ENCODE measurements at places on chromosomes 12 and 14. TPM values are rescaled to one million over a fixed set of nuclear protein-coding genes. Genes with fewer than 3 reads are reported as not detected.

- no peak for DNase-seq
Observed at GRCh38 chr14:73369428-73369827, 88.9 kb downstream of the NUMB start.

DNA sequence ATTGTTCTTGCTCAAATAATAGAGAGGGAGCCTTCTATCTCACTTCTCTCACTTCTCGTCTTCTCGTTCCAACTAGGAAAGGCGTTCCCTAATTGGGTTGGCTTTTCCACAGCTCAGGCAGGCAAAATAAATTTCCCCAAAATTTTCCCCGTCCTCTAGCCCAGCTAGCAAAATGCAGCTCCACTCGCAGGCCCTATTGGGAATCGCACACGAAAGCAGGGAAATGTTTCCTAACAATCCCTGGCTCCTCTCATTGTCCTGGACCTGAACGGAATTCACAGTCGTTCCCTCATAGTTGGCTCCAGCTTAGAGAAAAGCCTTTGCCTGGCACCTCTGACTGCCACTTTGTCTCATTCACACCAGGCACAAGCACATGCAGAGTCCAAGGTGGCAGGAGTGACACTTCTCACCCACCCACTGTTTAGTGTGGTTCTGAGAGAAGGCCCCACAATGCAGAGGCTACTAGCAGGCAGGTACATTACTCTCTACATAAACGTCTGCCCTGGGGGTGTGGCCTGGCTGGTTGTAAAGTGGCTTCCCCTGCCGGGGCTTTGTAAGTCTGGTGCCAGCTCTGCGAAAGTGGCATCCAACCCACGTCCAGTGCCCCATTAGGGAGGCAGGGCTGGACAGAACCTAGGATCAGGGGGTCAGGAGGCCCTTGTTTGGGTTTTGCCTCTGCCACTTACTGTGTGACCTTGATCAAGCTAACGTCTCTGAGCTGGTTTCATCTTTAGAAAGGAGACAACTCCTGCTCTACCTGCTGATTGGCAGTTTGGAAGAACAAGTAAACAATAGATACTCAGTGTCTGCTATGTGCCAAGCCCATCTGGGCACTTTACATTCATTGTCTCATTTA is 4.2 kb downstream of the SERPINA10 start:
- no peak for DNase-seq

The KLRC3 gene
- not detected for polyA plus RNA-seq

GRCh38 chr12:117061555-117062079 is 37.6 kb downstream of the TESC start:
- no peak for DNase-seq

- DNase-seq, result no peak
Observed at GRCh38 chr14:39673734-39674133, 241.5 kb upstream of the FBXO33 start.

GRCh38 chr12:104966677-104967076 is 8.6 kb upstream of the SLC41A2 start:
- no peak for DNase-seq
